SK-N-SH (cell line): ENCODE measurements at places on chromosomes 1 and 21. TPM values are rescaled to one million over a fixed set of nuclear protein-coding genes. Genes with fewer than 3 reads are reported as not detected.

- peaks cover 7% of the 10 kb centered on the region; the same call in 1 of the 2 replicates for H3K27me3 ChIP-seq
- H3K4me1 ChIP-seq = no peaks in the 10 kb centered on the region
- no peaks in the 10 kb centered on the region for H3K36me3 ChIP-seq
- no peak for DNase-seq
These were observed 105.1 kb downstream of the LRIG2 start for GRCh38 chr1:113178106-113178505.

DNA sequence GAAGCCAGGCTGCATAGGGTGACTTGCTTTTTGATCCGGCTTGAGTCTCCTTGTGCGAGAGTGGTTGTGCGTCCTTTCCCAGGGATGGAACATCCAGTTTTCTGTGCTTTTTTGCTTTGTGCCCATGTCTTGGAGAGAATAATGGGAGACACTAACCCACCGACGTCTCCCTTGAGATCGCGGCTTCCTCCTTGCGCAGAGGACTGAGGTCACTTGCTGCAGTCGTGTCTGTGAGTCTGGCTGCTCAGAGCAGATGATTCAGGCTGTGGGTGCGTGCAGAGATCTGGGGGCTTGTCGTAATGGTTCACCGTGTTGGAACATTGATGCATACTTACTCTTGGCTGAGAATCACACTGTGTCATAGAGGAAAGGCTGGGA lies 164.5 kb upstream of the CACNA1E start:
- no peaks in the 10 kb centered on the region for H3K4me1 ChIP-seq
- peaks cover 46% of the 10 kb centered on the region for H3K27me3 ChIP-seq
- no peak overlapping the region for H3K4me3 ChIP-seq
- no peak for DNase-seq

GRCh38 chr1:233990486-233990885 lies 86.0 kb downstream of the SLC35F3 start:
- no peaks in the 10 kb centered on the region for H3K4me1 ChIP-seq
- no peak for DNase-seq
- H3K27me3 ChIP-seq = no peaks in the 10 kb centered on the region
- no peaks in the 10 kb centered on the region for H3K36me3 ChIP-seq
- H3K27ac ChIP-seq = no peak overlapping the region

ARHGEF10L gene
- 12.5 and 12.6 TPM in 2 replicates for polyA plus RNA-seq
